MM.1S (cell line): ENCODE measurements at places on chromosomes 5 and 9.

DNA sequence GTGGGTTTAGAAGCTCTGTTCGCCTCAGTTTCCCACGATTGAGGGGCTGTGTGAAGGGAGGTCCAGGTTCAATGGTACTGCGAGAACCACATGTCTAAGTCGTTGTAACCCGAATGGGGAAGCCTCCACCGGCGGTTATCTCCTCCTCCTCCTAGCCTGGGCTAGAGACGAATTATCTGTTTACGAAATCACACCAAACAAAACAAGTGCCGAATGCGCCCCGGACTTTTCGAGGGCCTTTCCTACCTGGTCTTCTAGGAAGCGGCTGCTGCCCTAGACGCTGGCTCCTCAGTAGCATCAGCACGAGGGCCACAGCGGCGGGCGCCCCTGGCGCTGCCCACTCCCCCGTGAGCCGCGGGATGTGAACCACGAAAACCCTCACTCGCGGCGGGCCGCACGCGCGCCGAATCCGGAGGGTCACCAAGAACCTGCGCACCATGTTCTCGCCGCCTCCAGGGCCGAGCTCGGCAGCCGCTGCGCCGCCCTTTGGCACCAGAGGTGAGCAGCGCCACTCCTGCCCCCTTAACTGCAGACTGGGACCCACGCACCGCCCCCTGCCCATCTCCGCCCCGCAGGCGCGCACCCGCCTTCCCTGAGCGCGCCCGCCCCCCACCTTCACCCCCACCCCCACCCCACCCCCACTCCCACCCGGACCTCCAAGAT lies at the start of gene CDKN2A:
Gene CDKN2A, minus strand, starts transcription at position 500 of the 663 bp plus-strand sequence.
- no peak within 1 kb of the TSS for H3K4me3 ChIP-seq
- DNase-seq = no peak
- peak within 1 kb of the TSS; percentile 16; the same call in 1 of the 2 replicates for H3K27ac ChIP-seq
- H3K36me3 ChIP-seq = no peaks in the 10 kb centered on the region
- no peaks in the 10 kb centered on the region for H3K27me3 ChIP-seq

GRCh38 chr9:126304207-126304970 lies 22.2 kb upstream of the MVB12B start:
- no peak overlapping the region for H3K27ac ChIP-seq
- no peaks in the 10 kb centered on the region for H3K4me1 ChIP-seq
- no peaks in the 10 kb centered on the region for H3K36me3 ChIP-seq
- H3K27me3 ChIP-seq = no peaks in the 10 kb centered on the region
- no peak overlapping the region for H3K4me3 ChIP-seq

GRCh38 chr5:135028791-135029476 lies 5.1 kb downstream of the PITX1 start:
- no peaks in the 10 kb centered on the region for H3K36me3 ChIP-seq
- no peaks in the 10 kb centered on the region for H3K27me3 ChIP-seq
- DNase-seq = no peak

DNA sequence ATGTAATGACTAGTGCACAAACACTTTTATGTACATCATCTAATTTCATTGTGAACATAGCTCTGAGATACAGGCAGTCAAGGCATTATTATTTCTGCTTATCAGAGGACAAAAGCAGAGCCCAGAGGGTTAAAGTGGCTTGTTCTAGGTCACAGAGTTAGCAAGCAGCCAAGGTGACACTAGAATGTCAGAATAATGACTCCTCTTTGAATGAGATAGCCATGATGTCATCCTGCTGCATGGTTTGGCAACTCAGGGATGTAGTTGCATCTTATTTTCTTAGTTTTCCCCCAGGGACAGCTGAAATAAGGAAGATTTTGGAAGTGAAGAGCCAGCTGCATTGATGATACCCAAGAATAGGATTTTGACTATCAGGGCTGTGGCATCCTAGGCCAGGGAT lies 54.4 kb downstream of the KCNV2 start:
- peaks cover 4% of the 10 kb centered on the region; the same call in 1 of the 2 replicates for H3K36me3 ChIP-seq
- no peak overlapping the region for H3K4me3 ChIP-seq
- H3K27ac ChIP-seq = no peak overlapping the region
- no peak for DNase-seq

GRCh38 chr5:6615034-6615815 lies 17.6 kb downstream of the NSUN2 start:
- no peak overlapping the region for H3K27ac ChIP-seq
- 0 out of 2 replicates have a peak, but pooled peaks cover 3% of the 10 kb centered on the region for H3K4me1 ChIP-seq
- DNase-seq = no peak
- H3K36me3 ChIP-seq = peaks cover 44% of the 10 kb centered on the region
- no peak overlapping the region for H3K4me3 ChIP-seq

DNA sequence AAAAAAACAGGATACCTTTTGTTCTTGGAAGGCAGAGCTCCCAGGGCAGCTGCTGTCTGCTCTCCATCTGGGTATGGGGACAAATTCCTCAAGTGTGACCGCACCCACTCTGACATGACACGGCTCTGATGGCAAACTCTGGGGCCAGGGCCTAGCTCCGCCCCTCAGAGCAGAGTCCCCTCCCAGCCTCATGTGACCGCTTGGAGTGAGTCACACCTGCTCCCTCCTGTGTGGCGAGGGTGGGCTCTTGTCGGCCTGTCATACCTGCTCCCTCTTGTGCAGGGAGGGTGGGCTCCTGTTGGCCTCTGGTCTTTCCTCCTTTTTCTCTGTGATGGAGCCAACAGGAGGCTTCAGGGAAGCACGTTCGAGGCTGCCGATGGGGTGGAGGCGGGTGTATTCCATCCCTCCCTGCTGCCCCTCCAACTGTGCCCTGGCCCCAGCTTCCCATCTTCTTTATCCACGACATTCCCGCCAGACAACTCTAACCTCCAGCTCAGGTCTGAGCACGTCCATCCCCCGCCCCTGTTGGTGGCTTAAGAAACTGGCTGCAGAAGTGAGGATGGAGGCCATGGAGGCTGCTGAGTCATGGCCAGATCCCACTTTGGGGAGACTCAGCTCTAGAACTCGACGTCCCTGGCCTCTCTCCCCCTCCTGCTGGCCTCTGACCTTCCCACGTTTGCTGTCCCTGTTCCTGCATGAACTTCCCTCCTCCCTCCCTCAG lies 65.3 kb downstream of the OLFM1 start:
- H3K27me3 ChIP-seq = peaks cover 78% of the 10 kb centered on the region
- no peak overlapping the region for H3K27ac ChIP-seq
- no peaks in the 10 kb centered on the region for H3K4me1 ChIP-seq
- no peaks in the 10 kb centered on the region for H3K36me3 ChIP-seq
